ENCODE measurements at places on chromosomes 3 and 15.

DNA sequence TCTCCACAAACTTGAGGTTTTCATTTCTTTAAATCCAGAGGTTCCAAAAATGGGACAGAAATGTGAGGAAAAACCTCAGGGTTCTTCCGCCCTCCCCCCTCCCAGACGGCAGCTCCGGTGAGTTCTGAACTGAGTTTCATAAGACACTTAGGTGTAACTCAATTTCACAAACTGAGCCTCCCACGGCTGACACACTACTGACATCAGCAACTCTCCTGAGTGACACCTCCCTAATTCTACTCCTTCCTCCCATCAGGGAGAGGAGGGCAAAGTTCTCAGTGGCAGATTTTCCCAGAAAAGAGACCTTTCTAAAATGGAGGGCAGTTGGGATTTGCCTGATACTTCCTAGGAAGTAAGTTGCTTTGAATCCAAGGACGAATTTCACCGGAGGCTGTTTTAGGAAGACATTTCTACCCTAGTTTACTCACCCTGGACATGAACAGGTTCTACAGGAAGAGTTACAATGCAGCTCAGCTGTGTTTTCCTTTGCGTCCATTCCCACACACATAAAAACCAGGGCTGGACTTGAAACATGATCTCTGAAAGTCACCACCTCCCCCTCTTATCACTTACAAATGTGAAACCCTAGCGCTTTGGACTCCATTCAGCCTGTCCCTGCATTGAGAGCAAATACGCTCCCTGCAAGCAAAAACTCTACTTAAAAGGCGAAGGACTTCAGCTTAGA lies 78.1 kb upstream of the LMOD3 start:
- no peak for DNase-seq

DNA sequence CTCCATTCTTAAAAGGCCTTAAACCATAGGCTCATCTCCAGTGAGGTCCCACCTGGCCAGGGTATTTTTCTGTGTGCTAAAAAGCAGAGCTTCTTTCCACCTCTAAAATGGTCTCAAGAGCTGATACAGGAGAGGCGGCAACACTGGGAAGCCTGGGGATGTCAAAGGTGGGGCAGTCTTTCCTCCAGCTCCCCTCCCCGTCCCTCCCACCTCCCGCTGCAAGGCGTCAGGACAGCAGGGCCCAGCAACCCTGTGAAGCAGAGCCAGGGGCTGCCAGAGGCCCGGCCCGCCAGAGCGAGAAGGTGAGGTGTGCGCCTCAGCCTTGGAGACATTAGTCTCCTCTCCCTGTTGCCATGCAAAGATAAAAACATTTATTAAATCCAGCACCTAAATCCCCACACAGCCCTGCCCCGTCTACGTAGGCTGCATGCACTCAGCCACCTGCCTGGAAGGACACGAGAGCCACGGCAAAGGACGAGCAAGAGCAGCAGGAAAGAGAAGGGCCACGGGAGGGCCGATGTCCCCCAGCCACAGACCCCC lies 75.6 kb downstream of the FAM174B start:
- DNase-seq = no peak

DNA sequence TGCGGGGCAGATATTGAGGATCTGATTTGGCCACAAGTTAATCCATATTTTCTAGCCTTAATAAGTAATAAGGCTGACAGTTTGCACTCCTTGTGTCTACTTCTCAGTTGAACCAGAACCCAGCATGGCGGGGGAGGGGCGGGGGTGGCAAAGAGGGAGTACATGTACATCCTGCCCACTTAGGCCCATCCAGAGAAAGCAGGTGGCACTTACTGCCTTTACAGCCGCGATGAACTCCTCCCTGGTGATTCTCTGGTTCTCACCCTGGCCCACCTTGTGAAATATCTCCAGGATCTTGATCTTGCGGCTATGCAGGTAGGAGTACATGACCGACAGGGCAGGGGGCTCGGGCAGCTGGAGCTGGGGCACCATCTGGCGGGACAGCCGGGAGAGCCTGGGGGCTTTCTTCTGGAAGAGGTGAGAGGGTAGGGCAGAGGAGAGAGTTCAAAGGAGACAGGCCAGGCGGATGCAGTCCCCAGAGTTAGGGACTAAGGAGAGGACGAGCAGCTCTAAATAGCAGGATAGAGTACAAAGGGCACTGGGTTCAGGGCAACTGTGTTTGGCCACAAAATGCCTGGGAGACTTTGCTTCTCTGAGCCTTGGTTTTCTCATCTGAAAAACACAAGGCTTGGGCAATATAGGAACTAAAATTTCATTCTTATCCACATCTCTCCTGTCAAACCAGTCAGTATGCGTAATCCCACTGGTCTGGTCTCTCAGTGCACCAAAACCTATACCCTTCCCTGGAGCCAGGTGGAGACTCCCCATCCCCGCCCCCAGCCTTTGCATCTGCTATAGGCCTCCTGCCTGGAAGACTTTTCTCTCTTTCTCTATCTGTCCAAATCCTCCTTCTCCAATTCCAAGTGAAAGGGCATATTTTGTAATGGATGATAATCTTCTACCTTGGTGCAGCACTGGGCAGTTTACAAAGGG lies 10.1 kb downstream of the EFCAB12 start:
- no peak for DNase-seq

GRCh38 chr3:158313338-158313927 lies 203.5 kb downstream of the RSRC1 start:
- DNase-seq = no peak

GRCh38 chr15:69767191-69767590 lies 314.6 kb downstream of the RPLP1 start:
- no peak for DNase-seq

GRCh38 chr3:158352551-158352950 lies 218.4 kb upstream of the MLF1 start:
- DNase-seq = no peak

DNA sequence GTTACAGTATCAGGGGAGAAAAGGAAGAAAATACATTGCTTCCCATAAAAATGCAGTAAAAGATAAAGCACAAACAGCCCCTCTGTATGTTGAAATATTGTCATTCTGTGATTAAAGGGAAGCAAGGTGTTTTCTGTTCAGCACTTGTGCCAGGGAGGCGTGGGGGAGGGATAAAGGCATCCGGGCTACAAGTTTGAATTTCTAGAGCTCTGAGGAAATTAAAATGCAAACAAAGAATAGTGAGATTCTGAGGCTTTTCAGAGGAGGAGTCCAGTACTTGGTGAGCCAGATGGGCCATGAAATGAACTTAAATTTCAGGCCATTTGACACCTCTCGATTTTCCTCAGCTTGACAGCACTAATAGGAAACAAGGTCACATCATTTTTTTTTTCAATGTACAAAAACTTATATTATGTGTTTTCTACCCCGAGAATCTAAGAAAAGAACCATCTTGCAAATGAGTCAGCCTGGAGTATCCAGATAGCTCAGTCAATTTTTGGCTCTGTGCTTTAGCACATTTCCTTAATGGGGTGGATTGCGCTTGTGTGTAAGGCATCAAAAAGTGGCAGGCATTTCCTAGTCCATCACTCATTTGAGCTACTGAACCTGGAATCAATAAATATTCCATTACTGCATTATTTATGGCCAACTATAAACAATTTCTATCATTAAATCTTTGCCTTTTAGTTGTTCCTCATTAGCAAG lies 640.8 kb upstream of the TBL1XR1 start:
- DNase-seq = no peak

DNA sequence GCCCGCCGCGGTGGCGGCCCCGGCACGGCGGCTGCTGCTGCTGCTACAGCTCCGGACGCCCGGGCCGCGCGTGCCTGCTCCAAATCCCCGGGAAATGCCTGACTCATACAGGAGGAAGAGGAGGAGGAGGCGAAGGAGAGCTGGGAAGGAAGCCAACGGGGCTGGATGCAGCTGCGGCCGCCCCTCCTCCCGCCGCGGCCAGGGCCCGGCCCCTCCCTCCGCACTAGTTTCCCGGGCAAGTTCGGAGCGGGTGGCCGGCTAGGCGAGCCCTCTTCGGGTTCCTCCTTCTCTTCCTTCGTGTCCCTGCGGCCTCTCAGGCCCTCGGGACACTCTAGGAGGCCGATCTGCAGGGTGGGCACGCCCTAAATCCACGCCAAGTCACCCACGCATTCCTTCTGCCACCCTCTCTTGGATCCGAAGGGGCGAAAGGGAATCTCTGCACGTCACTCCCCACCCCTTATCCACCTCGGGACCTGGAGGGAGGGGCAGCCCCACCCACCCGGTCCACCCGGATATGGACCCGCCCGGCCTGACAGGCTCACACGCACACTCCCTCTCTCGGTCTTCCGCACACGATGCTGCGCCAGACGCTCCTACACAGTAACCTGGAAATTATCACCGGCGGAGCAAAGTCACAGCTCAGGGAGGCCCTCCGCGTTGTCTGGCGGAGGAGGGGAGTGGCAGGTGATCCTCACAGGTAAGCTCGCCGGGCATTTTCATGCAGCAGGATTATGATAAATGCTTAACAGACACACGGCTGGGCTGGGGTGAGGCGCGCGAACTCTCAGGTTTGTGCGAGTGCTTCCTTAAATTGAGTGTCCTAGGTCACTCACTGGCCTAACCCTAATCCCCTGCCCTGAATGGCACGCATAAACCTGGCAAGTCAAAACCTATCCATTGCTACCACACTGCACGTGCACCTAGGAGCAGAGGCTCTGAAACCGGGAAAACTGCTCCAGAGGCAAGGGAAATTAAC lies at the start of the genes OSBPL10 and ZNF860:
Gene OSBPL10, minus strand, starts transcription at position 57 of the 976 bp plus-strand sequence. CDS start 83 bp downstream, outside the sequence.
Gene ZNF860, plus strand, starts transcription at position 545 of the 976 bp plus-strand sequence. CDS start 7,330 bp downstream, outside the sequence.
- peak; percentile 68 for DNase-seq

DNA sequence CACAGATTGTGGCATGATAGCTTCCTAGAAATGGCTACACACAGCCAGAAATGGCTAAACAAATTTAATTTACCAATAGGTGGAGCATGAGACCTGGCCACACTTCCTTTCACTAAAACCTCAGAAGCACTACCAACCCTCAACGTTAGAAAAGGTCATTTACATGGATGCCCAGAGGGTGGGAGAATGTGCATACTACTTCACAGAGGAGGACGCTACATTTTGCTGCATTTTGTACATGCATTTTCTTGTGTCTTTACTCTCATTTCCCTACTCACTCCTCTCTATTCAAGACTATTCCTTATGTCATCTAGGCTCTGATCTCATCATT lies 40.1 kb downstream of the C2CD4B start:
- DNase-seq = no peak

DNA sequence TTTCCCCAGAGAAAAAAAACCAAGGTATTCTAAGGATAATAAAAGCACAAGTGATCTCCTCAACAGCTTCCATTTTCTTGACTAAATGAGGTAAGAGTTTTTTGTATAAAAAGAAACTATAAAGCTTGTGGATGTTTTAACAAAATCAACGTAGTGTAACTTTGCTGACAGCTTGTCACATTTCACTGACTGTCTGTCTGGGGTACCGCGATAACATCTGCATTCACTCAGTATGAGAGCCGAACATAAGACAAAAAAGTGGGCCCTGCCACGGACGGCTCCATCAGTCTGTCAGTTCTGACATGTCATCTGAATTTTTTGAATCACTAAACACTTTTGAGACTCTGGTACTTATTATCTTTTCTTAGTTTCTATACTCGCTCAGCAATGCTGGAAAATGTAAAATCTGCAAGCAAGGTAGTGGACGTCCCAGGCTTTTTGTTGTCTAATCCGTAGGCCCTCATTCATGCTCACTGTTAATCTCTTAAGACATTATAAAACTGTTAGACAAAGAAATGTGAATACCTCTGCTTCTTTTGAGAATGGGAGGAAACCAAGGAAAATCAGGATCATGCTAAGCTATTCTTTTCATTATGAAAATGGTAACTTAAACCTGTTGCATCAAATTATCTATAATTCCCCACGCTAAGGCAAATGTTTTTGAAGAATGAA lies 307.1 kb downstream of the MECOM start:
- DNase-seq = no peak

- no peak for DNase-seq
Observed at GRCh38 chr3:157671656-157672055, 168.4 kb upstream of the VEPH1 start.

DNA sequence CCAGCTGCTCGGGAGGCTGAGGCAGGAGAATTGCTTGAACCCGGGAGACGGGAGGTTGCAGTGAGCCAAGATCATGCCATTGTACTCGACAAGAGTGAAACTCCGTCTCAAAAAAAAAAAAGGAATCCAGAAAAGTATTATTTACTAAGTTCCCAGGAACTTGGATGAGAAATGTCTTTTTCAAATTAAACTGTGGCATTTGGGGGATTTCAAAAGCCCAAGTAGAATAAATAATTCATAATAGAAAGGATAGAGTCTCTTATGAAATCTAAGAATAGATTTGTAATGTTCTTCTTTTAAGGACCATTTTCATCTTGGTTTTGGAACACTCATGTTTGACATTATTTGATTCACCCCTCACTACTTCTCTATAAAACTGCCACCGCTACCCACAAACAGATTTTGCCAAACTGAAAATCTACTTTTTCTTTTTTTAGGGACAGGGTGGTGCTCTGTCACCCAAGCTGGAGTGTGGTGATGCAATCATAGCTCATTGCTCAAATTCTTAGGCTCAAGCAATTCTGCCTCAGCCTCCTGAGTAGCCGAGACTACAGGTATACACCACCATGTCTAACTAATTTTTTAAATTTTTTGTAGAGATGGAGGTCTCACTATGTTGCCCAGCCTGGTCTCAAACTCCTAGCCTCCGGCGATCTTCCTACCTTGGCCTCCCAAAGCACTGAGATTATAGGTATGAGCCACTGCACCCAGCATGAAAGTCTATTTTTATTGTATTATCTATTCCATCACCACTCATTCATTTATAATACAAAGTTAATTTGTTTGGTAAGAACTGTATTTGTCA lies 99.3 kb downstream of the SENP2 start:
- no peak for DNase-seq

DNA sequence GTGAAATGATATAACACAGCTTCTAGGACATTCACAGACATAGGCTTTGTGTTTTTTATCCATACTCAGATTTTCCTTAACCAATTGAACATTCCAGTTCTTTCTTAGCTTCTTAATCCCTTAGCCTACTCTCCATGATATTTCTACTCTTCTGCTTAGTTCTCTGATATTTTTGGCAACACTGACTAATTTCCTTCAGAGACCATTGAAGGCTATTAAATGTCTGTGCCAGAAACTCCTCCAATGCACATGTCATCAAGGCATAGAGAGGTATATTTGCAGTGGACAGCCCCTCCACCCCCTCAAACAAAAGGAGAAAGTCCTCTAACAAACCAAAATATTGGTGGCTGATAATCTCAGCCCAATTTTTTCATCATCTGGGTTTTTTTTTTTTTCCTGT lies 105.9 kb upstream of the TSC22D2 start:
- DNase-seq = no peak

- no peak for DNase-seq
Observed at GRCh38 chr3:182384221-182384620, 409.1 kb upstream of the ATP11B start.

- DNase-seq = no peak
Observed at GRCh38 chr3:70822669-70823068, 510.2 kb upstream of the MDFIC2 start.

DNA sequence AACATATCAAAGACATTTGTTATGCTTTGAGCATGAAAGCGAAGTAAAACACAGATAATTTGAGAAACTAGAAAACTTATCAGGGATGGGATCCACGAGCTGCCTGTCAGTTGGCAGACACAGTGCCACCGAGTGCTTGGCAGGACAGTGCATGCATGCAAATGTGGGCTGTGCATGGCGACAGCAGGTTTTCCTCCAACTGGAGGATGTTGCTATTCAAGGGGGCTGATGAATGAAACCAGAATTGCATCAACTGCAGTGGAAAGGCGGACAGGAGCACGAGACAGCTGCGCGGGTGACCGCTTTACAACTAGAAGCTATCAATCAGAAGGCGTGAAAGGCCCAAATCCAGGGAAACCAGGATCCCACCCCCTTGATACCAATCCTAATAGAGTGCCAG lies 244.3 kb downstream of the NR2F2 start:
- DNase-seq = no peak

Data from amygdala (tissue), 56 donors.